Activated CD4-positive, alpha-beta T cell treated with anti-CD3 and anti-CD28 coated beads, Interleukin-2, amount 50 U/mL, for 16 hours (primary cell): ENCODE measurements at places on chromosomes 2 and 18.

DNA sequence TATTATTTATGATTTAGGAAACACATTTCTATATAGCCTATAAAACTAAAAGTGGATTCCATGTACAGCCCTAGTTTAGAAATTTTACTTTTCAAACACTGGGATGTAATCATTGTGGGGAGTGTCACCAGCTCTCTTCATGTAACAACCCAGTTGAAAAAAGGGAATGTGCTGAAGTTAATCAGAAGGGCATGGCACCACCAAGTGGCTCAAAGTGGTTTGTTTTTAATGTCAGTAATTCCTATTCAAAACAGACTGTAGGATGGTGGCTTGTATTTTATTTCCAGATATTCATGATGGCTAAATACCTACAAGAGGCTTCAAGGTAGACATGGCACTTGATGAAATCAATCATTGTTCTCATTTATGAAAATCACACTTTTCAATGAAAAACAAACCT lies 58.1 kb upstream of the TMEM182 start:
- no peak for DNase-seq

GRCh38 chr2:221448844-221449390 lies 123.2 kb downstream of the EPHA4 start:
- DNase-seq = no peak

DNA sequence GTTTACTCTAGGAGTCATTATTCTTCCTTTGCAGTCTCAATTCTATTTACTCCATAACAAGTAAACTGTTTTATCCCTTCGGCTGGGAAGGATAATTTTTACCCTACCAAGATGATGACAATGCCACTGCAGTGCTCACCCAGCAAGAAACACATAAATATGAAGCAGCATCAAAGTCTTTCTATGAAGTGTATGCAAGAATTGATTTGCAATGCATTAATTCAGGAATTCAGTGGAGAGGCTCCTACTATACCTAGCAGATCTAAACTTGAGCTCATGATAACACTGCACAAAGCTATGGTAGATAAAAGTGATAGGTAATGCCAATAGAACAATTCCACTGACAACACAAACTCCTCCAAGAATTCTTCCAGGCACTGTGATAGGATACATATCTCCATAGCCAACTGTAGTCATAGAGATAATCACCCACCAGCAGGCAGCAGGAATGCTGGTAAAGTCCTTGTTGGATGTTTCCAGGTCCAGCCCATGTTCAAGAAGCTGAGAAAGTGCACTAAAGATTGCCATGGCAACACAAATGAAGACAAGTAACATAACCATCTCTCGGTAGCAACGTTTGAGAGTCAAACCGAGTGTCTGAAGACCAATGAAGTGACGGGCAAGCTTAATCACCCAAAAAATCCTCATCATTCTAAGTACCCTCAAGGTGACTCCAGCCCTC lies 49.9 kb downstream of the KCNG3 start:
- DNase-seq = no peak

GRCh38 chr18:34122724-34123334 lies 101.9 kb downstream of the NOL4 start:
- peak; percentile 50 for DNase-seq

GRCh38 chr2:117980783-117981676 lies 32.8 kb downstream of the CCDC93 start:
- DNase-seq = no peak

DNA sequence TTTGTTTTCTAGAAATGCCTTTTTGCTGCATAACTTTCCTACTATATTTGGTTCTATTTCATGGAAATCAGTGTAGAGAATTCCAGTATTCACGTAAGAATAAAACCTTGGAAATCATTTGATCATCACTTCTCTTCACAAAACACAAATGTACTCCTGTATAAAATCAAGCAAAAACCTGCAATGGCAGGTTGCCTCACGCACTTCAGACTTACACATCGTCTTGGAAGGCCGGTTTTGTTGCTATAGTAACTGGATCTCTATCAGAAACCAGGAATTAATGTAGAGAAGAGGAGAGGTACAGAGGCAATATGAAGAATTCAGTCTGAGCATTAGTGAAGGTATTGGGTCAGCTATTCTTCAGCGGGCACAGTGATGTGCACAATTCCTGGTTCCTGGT lies 370.7 kb upstream of the CYRIA start:
- no peak for DNase-seq

DNA sequence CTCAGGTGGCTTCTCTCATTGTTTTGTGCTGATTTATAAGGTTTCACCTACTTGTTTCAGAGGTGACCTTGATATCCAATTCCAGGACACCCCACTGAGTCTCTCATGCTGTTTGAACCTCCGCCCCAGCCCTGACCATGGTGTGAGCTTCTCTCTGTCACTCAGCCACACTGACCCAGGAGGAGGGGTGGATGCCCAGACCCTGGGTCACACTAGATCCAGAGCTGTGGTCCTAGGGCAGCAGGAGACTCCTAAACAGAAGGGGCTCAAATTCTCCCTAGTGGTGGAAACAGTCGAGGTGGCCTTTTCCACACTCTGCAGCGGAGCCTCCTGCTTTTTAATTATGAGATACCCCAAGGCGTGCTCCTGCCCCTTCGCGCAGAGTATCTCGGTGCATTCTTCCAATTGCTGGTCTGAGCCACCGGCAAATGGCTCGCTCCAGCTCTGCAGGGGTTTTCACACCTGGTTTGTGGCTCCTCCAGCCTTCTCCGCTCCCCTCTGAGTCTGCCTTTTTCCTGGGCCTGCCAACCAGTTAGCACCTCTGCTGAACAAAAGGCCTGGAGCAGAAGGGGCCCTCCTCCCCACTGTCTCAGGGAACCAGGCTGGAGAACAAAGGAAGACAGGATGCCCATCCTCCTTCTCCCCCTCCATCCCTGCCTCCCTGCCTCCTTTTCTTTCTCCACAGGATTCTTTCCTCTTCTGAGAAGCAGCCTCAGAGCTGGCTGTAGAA lies 147.3 kb upstream of the SPRED2 start:
- no peak for DNase-seq

DNA sequence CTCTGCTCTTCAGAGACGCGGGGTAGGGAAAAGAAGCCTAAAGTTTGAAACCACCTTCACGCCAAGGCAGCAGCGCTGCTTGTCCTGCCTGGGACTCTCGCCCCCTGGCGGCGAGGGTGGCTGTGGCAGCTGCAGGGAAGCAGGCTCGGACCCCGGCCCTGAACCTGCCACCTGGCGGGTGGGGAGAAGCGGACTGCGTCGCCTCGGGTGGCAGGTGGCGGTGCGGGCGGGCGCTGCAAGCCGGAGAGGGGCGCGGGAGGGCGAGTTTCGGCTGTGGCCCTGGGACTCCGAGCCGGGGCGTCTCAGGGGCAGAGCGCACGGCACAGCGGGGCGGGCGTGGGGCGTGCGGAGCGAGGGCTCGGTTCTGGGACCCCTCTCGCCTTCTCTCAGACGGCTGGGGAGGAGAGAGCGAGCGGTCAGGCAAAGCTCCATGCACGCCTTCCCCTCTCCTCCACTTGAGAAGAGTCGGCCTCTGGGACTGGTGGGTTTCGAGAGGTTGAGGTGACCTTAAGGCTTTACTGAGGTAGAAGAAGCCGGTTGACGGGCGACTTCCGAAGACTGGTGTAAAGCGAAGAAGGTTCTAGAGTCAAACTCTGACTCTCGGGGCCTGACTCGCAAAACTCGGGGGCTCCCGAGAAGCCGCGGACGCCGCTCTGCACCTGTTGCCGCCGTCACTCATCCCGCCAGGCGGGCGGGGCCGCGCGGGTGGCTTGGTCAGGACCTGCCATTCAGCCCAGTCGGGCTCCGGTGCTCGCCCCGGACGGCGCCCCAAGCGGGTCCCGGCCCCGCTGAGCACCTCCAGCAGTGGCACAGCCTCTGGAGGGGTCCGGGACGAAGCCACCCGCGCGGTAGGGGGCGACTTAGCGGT lies 1.1 kb upstream of the BOLL start:
- DNase-seq = peak; percentile 64

DNA sequence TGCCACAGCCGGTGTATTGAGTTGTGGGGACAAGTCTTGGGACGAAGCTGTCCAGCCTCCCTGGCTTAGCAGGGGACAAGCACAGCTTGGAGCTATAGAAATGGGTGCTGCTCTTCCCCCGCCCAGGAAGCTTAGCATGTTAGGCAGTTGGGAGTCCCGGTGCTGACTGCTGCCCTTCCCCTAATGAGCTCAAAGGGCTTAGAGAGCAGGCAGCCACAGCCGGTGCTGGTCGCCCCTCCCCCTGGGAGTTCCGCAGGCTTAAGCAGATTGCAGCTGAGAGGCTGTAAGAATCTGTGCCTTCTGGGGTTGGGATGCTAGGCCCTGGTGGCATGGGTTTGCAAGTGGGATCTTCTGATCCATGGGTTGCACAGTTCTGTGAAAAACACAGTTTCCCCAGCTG lies 237.3 kb downstream of the DCDC2C start:
- no peak for DNase-seq

DNA sequence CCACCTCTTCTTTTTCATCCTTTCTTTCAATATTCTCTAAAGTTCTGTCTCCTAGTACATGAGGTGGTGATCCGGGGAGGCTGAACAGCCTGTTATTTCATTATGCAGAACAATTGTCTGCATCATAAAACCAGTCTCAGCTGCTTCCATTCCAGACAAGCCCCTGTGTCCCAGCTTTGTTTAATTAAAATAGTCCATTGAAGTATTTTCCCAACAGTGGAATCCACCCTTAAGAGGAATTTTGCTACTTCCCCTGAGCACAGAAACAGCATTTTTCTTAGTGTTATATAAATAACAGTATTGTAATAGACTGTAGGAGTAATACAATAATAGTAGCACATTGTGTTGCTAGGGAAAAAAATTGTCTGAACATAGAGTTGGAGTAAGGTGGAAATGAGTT lies 395.4 kb upstream of the TCF4 start:
- DNase-seq = no peak

DNA sequence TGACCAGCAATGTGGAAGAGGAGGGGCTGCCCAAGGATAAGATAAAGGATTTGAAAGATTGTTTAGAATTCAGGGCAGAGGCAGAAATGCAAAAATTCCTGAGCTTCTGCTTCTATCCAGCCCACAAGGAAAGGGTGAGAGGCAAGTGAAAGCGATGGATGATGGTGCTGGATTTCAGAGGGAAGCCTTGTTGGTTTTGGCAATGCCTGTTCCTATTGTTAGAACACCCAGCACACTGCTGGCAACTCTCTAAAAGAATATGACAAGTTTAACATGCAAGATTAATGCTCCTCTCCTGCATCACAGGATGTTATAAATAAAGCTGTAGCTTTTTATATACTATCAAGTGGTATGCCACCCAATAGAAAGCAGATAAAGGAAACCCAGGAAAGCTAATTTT lies 92.6 kb downstream of the ZNF385B start:
- DNase-seq = no peak

DNA sequence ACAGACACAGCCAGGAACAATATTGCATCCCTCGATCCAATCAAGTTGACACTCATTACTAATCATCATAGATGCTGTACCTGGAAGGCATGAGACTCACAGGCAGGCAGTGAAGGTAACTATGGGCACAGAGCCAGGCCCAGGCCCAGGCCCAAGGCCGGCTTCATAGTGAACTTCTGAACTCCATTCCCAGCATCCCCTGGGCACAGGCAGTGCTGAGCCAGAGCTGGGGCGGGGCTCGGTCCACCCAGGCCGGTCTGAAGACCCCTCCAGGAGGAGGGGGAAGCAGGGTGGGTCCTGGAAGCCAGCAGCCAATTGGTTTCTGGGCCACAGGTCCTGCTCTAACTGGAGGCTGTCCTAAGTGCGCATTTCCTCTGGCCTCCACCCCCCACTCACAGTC lies 37.6 kb downstream of the MLPH start:
- DNase-seq = no peak

DNA sequence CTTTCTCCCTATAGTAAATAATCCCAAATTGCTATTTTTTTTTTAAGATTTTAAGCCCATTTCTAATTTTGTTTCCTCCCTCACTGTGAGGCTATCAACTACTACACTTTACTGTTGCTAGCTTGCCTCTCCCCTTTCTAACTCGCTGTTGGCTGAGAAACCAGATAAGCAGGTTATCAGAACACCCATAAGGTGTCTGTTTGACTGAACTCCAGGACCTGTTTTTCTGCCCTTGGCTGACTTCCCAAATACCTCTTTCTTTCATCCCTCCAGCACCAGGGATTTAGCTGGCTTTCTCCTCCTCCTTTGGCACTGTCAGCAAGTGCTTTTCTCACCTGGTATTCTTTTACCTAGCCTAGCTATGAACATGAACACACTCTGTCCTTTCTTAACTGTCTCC lies 11.1 kb downstream of the TRAK2 start:
- no peak for DNase-seq

DNA sequence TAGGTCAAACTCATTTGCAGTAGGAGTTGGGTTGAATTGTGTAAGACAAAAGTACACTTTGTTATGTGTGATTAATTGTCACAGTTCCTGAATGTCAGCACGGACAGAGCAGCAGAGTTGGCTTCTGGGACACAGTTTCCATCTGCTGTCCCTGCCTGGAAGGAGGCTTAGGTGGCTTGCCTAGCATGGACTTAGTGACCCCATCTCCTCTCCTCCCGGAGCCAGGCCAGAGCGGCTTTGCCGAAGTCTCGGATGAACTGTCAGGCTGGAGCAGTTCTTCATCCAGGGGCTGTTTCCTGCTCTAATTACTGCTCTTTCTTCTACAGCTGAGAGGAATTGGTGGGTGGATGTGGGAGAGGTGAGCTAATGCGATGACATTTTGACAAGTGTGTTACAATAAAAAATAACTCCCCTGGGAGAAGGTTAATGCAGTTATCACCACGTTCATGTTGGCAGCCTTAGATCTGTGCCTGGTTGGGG lies 102.0 kb downstream of the SH3RF3 start:
- DNase-seq = no peak

DNA sequence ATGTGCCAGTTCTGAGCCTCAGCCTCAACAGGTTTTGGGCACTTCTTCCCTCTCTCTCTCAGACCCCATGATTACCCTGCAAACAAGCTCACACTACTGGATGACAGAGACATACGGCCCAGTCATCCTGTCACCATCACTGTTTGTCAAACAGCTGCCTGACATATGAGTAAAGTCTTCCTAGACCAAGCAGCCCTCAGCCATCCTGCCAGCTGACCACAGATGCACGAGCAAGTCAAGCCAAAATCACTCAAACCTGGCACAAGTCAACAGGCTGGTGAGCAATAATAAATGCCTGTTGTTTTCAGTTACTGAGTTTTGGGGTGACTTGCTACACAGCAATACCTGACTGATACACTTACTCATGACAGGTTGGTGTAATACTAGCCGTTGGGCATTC lies 75.5 kb upstream of the KLF7 start:
- DNase-seq = peak; percentile 84

DNA sequence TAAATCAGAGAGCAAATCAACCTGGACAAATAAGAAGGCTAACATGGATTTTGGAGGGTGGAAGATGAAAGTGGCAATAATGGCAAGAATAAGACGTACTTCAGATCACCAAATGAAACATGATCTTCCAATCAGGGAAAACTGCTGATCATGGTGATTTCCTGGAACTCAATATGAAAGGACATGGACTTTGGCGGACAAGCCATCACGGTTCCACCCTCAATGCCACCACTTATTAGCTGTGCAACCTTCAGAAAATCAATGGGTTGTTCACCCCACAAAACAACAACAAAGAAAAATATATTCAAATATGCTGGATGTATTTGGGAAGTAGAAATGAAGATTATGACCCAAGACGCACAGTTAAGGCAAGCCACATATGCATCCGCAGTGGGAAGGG lies 81.7 kb downstream of the PPP1R1C start:
- no peak for DNase-seq
